Naive B cell (primary cell): ENCODE measurements at places on chromosomes 6 and 20. TPM values are rescaled to one million over a fixed set of nuclear protein-coding genes. Genes with fewer than 3 reads are reported as not detected.

PHACTR1 gene
- 62.4 TPM for polyA plus RNA-seq

MCCD1 gene
- not detected for polyA plus RNA-seq

UBD gene
- polyA plus RNA-seq: not detected

POU5F1 gene
- polyA plus RNA-seq: not detected

DNAH8 gene
- not detected for polyA plus RNA-seq

DNA sequence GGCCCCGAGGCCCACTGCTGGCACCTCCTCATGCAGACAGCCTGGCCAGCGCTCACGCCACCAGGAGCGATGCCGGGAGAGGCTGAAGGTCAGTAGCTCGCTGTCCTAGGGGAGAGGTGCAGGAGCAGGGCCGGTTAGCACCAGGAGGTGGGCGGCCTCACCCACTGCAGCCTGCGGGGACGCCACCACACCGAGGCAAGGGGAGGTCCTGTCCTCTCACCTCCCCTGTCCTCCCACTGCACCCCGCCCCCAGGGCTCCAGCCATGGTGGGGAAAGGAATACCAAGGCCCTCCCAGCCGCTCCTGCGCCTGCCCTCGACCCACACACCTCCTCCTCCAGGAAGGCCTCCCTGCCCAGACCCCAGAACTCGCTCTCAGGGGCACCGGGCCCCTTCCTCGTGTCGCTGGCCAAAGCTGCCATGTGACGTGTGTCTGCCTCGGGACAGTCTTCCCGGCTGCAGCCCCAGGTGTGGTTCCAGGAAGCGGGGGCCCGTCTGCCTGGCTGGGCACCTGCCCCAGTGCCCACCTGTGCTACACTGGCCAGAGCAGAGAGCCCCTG, 6.5 kb downstream of the NKAIN4 start:
- DNase-seq: no peak

- no peak for DNase-seq
Observed at GRCh38 chr6:42693725-42694323, 28.6 kb downstream of the PRPH2 start.

GRCh38 chr20:19918965-19919329, 98.2 kb upstream of the NAA20 start:
- DNase-seq: no peak

DNA sequence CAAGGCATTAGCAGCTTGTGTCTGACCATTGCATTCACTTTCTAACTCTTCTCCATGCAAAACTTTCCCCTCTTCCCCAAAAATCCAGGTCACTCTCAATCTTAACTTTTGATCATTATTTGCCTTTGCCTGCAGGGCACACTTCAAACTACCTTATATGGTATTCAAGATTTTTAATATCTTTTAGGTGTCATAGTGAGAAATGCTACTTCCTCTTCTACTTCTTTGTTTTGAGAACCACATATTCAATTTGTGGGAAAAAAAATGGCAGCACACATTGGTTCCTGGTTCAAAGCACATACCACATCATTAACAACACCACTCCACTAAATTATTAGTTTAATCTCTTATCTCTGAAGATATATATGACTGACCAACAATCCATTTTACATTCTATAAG, 1267.0 kb upstream of the CITED2 start:
- no peak for DNase-seq

DNA sequence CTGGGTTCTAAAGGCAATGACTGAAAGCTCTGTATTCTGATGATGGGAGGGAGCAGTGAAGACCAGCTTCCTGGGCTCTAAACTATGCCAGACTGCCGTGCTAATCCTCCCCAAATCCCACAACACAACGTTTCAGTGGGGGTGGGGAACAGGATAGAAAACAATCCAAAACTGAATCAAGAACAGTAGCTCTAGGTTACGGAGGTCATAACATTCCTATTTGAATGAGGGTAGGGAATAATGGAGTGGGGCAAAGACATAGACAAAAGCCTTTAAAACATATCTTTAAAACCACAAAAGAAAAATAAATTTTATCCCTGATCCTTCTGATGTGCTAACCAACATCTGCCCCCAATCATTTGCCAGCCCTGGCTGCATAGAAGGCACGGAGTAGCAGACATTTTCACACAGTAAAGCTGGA, 7.8 kb downstream of the USP49 start:
- no peak for DNase-seq

GRCh38 chr6:156880913-156881312, 103.7 kb downstream of the ARID1B start:
- no peak for DNase-seq

DNA sequence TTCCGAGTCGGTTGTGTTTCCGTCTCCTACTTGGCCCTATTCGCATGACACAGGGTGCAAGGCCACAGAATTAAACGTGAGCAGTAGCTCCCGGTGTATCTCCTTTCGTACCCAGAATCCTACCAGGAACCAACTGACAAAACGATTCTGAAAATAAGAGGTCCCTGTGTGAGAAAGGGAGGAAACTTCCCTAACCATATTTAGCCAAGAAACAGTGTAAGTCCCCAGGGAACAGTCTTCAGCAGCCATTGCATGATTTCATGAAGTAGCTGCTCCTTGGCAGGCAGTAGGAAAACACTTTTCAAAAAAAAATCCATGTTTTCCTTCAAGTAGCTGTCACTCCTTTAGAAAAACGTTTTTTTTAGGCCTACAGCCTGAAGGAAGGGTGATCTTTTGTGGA, 46.9 kb downstream of the PDE10A start:
- no peak for DNase-seq

- DNase-seq: no peak
Observed at GRCh38 chr6:133704371-133704770, 184.5 kb upstream of the TCF21 start.

DNA sequence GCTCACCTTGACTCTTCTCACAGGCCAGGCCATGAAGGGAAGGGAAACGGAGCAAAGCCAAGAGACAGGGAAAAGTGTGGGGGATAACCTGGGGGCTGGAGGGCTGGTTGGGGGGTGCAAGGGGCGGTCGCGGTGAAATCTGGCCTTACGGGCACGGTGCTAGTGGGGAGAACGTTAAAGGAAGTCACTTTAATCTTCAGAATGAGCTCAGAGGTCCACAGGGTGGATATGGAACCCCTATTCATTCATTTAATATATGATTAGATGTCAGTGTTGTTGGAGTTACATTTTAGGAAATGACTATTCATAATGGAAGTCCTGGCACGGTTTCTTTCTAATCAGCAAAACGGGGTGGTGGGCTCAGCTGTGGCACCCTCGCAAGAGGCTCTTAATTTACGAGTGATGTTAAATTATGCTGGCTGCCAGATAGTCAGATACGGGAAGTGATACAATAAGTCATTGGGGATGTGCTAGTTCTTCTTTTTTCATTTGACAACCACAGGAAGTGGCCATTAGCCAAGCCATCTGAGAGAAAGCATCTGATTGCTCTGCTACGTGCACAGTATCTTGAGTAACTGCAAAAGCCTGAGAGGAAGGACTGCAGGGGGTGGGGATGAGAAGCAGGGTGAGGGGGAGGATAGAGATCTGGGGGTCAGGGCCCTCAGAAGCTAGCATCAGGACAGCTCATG, 253.0 kb downstream of the QKI start:
- peak; percentile 85 for DNase-seq

GRCh38 chr6:123533862-123534648, 102.7 kb downstream of the TRDN start:
- no peak for DNase-seq
